Progenitor cell of endocrine pancreas (in vitro differentiated cells): ENCODE measurements at places on chromosomes 3 and 15.

DNA sequence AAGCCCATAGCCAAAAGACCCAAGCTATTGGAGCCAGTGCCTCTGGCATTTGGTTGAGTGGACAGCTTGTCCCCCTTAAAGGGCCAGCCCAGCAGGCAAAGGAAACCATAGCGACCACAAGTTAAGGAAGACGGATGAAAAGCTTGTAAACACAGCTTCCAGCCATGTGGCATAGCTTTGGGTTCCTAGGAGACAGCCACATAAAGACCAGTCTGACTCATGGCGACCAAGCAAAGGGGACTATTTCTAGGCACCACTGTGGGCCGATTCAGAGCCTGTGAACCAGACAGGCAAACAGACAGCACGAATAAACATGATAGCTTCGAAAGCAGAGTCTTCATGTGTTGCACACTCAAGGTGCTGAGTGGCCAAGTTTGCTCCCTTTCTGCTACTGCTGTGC is 30.5 kb upstream of the SRGAP3 start:
- DNase-seq, result no peak

- DNase-seq, result no peak
Observed at GRCh38 chr15:61038910-61039309, 190.2 kb downstream of the RORA start.

GRCh38 chr3:141070727-141071357 is 19.7 kb downstream of the SPSB4 start:
- DNase-seq, result no peak

DNA sequence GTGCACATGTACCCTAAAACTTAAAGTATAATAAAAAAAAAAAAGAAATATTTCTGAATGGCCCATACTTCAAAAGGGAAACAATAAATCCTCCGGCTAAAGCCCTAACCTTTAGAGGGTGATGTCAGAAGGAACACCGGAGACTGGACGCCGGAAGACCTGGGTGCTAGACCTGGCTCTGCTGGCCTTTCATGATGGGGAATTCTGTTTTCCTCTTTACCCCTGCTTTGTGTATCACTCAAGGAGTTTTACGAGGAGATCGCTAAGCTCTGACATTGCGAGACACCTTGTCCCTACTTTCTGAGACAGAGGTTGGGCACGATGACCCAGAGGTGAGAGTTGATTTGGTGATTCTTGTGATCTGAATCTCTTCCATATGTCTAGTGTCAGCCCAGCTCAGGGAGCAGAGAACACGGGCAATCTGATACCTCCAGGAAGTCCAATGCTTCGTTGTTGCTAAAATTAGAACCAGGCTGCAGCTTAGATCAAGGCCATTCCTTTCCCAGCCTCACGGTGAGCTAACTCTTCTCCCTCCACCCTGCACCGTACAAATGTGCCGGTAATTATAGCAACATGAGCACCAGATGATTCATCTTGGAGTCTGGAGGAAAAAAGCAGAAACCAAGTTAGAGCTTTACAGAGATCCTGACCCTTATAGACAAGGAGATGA is 42.0 kb upstream of the CFAP161 start:
- no peak for DNase-seq

DNA sequence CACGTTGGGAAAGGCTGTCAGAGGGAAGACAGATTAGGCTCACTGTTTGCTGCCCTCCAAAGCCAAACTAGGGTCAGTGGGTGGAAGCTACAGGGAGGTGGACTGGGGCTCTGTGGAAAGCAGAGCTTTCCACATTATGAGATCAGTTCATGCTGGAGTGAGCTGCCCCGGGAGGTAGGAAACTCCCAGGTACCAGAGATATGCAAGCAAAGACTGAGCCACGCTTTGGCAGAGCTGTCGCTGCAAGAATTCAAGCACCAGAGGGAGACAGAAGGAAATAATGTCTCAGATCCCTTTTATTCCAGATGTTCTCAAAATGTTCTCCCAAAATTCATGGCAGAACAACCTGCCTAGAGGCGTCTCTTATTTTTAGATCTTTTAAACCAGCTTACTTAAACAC is 286.6 kb downstream of the WDR72 start:
- no peak for DNase-seq

DNA sequence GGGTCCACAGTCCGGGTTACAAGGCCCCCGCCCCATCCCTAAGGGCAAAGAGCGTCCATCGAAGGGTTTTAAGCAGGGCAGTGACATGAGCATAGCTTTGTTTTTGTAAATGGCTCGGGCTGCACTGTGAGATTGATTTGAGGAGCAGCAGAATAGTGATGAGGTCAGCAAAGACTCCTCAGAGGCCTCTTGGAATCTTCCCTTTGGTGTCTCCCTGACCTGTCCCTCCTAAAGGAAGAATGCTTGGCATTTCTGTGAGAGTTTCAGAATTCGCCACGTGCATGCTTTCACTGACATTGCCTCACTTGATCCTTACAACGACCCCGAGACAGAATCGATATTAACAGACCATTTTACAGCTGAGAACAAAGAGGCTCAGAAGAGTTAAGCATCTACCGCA is 20.3 kb downstream of the LAMP3 start:
- no peak for DNase-seq

GRCh38 chr3:172312001-172312400 is 136.3 kb downstream of the GHSR start:
- no peak for DNase-seq

- DNase-seq, result peak; percentile 49
Observed at GRCh38 chr15:40106203-40107161, 2.2 kb downstream of the BMF start.

DNA sequence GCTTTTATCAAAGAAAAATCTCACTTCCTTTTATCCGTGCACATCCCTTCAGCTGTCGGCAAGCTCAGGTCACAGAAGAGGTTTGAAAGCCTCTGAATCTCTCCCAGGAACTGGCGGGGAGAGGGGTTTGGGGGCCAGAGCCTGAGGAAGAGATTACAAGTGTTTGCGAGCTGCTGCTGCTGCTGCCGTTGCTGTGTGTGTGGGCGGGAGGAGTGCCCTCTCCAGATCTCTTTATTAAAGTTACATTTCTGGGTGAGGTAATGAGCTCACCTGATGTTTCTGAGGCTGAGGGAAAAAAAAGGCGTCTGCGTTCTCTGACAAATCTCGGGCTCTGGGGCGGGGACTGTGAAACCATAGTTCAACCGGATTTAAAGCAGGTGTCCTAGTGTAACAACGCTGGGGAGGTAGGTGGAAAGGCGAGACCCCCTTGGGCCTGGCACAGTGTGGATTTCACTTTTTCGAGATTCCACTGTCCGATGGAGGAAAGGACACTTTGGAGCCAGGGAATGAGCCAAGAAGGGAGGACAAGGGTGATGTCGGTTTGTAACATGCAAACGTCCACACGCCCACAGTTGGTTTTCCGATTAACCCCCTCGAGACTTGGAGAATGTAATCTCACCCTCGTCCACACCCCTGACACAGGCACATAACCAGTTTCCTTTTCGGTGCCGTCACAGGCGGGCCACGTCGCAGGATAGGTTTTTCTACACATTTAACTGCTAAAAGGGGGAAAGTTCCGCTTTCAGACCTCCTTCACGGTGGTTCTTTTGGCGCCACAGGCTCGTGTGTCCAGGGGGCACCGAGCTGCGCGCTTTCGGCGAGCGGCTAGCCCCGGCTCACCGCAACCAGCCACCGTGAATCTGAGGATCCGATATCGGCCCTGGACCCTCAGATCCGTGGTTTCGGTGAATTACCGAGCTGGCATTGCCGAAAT is 2.1 kb downstream of the ALCAM start:
- peak; percentile 13 for DNase-seq

DNA sequence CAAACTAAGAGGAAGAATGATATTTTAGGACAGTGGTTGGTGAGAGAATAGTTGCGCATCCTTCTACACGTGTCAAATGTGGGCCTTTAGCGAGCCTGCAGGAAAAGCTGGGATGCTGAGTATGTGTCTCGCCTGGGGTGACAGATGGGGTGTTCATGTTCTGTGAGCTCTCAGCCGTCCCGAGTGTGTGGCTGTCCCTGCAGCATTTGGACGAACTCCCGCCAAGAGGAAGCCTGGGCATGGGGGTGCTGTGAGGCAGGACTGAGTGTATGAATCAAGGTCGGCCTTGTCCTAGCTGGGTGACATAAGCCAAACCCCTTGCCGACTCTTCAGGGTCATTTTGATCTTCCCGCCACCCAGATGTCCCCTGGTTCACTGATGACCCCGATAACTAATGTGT is 94.8 kb downstream of the CACNA1D start:
- DNase-seq, result no peak

GRCh38 chr3:15102836-15103235 is 3.9 kb upstream of the RBSN start:
- DNase-seq, result no peak

DNA sequence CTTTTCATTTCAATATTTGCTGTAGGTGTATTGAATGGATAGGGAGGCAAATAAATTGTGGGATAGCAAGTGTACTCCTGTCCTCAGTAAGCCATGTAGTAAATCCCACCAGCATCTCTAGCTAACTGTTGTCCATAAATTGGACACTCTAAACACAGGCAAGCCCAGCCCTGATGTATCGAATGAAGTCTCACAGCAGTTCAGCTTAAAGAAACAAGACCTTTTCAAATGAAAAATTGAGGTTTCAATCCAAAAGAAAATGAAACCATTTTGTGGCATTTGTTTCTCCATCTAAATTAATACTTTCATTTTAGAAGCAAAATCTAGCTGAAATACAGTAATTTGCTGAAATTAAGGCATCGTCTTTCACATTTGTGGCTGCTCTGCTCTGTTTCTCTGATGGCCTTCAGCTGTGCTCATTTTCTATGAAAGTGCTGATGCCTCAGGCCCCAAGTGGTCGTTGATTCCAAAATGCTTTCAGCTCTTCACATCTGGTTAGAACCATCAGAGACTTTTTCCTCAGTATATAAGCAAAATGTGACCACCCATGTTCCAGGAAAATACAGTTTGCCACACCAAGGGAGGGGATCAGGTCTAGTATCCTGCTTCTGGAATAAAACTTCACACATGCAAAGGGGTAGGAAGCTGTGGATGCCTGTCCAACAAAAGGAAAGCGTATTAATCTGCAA is 245.0 kb downstream of the ZMAT3 start:
- no peak for DNase-seq

DNA sequence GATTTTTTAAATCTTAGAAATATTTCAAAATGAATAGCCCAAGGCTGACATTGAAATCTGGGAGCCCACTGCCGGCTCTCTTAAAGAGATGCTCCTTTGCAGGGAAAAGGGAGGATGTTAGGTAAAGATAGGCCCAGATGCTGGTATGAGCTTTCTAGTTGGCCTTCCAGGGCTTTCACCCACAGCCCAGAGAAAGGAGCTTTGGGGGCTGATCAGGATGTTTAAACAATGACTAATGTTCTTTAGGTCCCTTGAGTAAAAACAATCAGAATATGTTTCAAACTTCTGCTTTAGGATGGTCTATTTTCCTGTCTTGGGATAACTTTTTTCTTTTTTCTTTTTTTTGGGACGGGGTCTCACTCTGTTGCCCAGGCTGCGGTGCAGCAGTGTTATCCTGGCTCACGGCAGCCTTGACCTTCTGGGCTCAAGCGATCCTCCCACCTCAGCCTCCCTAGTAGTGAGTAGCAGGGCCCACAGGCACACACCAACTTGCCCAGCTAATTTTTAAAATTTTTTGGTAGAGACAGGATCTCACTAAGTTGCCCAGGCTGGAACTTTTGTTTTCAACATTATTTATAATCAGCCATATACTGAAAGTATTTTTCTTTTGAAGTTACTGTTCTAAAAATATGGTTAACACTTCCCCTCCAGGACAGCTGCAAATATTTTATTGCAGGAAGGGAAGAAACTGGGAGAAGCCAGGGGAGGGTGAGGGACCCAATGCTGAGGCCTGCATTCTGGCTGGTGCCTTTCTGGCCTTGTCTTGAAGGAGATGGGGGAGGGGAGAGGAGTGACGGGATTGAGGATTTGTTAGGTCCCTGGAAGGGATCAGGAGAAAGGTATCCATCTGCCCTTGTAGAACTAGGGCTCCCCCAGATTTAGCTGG is 70.1 kb downstream of the TRAK1 start:
- no peak for DNase-seq

DNA sequence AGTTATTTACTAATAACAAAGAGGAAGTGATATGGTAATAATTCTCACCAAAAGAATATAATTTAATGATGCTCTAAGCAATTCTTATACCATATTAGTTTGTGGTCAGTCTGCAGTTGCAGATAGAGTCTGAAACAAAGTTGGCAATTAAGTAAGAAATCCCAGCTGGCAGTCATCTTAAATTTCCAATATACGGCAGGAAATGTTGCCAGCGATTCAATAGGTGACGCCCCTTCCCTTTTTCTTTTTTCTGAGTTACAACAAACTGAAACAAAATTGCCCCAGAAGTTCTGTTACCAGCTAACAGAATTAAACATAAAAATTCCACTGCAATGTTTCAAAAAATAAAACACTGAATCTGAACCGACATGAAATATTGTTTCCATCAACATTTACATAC is 26.7 kb downstream of the LRRFIP2 start:
- DNase-seq, result no peak

DNA sequence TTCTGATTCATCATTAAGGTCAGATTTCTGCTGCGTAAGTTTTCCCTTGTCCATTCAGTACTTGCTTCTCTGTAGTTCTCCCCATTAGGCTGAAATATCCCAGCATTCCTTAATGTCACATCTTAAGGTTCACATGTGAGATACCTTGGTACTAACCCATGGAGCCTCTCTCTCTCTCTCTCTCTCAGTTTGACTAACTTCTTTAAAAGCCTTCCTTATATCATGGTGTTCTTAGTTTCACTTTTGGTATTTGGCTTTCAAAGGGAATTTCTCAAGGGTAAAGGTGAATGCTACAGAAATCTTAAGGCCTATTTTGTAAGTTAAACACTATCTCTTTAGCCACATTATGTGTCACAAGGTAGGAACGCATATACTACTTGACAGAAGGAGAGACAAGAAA is 427.3 kb upstream of the ZNF717 start:
- no peak for DNase-seq

GRCh38 chr3:33067484-33067883 is 29.5 kb downstream of the GLB1 start:
- DNase-seq, result no peak

DNA sequence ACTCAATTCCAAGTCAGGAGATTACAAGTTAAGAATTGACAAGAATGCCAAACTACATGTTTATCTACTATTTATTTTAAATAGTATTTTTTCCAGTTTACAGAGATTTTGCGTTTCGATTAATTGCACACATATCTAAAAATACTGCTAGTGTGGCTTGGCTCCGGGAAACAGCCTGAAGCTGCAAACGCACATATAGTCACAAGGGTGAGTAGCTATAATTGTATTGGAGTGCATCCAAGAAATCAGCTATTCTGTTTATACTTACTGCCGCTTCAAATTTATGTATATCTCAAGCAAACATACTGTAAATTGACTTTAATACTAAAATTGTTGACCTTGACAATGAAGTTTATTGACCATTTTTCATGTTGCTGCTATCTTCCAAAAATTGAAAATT is 77.0 kb upstream of the PLSCR5 start:
- no peak for DNase-seq
